Mesenchymal stem cell (in vitro differentiated cells and primary cell): ENCODE measurements at places on chromosomes 6 and 20.

DNA sequence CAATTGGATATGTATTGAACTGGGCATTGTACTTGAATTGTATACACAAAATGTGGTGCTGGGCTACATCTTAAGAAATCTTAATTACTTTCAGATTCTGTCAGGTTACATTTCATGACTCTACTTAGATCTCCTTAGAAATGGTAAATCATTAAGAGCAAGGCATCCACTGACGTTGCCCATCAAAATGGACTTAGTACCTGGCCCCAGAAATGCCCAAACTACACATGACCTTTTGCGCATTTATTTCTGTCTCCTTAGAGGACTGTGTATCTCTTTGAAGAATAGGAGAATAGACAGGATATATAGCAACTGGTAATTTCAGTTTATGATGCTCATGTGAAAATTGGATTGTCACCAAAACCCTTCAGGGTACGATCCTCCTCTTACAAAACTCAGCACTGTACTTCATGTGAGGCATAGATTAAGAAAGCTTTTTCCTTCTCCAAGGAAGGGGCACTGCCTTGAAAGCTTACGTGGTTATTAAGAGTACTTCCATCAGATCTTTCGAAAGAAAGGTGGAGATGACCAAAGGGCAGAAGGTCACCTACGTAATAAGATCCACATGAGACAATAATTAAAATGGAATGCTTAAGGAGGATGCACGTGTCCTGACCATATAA, 61.4 kb upstream of the BMP2 start:
- H3K27me3 ChIP-seq, result no peaks in the 10 kb centered on the region
- H3K36me3 ChIP-seq, result no peaks in the 10 kb centered on the region
- DNase-seq, result no peak

GRCh38 chr6:156791320-156791850, 14.2 kb downstream of the ARID1B start:
- DNase-seq, result peak; percentile 62
- no peaks in the 10 kb centered on the region for H3K27me3 ChIP-seq
- peaks cover 19% of the 10 kb centered on the region for H3K4me1 ChIP-seq
- no peak overlapping the region for H3K27ac ChIP-seq

- H3K4me1 ChIP-seq, result peaks cover 1% of the 10 kb centered on the region
- no peak for DNase-seq
- H3K27ac ChIP-seq, result no peak overlapping the region
- H3K36me3 ChIP-seq, result no peaks in the 10 kb centered on the region
- no peaks in the 10 kb centered on the region for H3K27me3 ChIP-seq
These were observed 487.9 kb upstream of the CITED2 start for GRCh38 chr6:139862311-139862710.

DNA sequence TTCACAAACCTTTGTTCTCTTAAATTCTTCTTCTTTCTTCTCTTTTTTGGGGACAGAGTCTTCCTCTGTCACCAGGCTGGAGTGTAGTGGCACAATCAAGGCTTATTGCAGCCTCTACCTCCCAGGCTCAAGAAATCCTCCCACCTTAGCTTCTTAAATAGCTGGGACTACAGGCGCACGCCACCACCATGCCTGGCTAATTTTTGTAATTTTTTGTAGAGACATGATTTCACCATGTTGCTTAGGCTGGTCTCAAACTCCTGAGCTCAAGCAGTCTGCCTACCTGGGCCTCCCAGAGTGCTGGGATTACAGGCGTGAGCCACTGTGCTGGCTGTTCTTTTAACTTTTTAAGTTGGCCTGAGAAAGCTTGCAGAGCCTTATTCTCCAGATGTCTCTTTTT, 48.0 kb downstream of the NCOA3 start:
- H3K27me3 ChIP-seq, result no peaks in the 10 kb centered on the region
- no peak overlapping the region for H3K4me3 ChIP-seq
- H3K4me1 ChIP-seq, result peaks cover 8% of the 10 kb centered on the region
- no peak overlapping the region for H3K27ac ChIP-seq
- DNase-seq, result no peak
- H3K36me3 ChIP-seq, result no peaks in the 10 kb centered on the region

GRCh38 chr6:54112151-54112650, 958 bp downstream of the MLIP start:
- no peak overlapping the region for H3K27ac ChIP-seq
- H3K36me3 ChIP-seq, result no peaks in the 10 kb centered on the region
- H3K4me3 ChIP-seq, result no peak overlapping the region
- no peaks in the 10 kb centered on the region for H3K27me3 ChIP-seq
- DNase-seq, result no peak

DNA sequence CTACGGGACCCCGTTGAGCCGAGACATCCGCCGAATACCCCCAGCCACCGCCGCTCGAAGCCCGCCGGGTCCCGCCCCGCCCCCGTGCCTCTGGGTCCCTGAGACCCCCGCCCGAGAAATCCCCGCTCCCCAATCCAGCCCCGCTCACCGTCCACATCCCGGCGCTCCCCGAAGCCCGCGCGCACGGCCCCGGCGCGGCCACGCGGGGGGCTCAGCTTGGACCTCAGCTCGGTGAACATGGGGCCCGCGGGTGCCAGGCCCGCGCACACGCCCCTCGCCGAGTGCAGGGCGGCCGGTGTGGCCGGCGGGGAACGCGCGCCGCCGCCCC, 249 bp downstream of the SAMD10 start:
- DNase-seq, result no peak
- H3K27me3 ChIP-seq, result no peaks in the 10 kb centered on the region
- H3K36me3 ChIP-seq, result peaks cover 20% of the 10 kb centered on the region
- peak overlapping the region; percentile 73 for H3K4me3 ChIP-seq
- no peak overlapping the region for H3K27ac ChIP-seq

DNA sequence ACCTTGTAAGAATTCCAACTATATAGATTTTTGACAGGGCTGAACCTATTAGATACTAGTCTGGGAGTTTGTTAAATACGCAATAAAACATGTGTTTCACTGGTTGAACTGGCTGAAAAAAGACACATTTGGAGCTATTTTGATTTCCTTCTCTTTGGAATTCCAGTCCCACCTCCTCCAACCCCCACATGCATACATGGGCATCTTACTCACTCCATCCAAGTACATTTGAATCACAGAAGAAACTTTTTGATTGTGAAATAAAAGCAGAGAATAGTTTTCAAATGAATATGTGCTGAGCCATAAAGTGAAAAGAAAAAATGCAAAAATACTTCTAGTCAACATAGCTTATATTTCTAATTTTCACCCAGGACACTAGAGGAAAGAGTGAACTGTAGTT, 33.9 kb upstream of the STXBP5 start:
- H3K4me3 ChIP-seq, result no peak overlapping the region
- peak; percentile 56 for DNase-seq
- no peak overlapping the region for H3K27ac ChIP-seq
- no peaks in the 10 kb centered on the region for H3K4me1 ChIP-seq

DNA sequence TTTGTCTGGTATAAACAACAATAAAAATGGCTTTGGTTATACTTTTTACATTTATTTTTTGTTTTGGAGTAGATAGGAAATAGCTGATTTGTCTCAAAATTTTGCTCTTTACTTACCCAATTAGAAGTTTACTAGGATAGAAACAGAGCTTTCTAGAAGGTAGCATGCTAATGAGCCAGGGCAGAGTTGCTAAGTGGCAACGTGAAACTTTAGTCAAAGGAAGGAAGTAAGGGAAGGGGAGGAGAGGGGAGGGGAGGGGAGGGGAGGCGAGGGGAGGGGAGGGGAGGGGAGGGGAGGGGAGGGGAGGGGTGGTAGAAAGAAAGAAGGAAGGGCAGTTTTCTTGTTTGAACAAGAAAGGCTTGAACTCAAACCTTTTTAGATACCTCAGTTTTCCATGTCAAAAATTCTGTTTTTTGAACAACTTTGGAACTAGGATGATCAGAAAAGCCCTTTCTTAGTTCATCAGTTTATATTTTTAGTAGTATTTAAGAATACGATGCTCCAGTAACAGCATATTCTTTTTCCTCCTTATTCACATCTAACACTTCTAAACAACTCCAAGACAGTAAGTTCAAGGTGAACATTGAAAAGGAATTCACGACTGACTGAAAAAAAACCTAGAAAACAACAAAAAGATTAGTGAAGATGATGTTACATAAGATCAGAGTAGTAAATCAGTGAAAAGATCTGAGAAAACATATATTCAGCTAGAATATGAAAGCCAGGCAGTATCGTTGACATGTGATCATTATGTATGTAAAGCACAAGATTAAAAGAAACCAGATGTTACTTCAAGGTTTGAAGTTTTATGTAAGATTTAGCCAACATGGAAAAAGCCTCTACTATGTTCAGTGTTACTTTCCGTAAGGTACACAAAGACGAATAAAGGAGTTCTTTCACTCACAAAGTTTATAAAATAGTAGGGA, 263.4 kb downstream of the ARHGAP18 start:
- H3K36me3 ChIP-seq, result no peaks in the 10 kb centered on the region
- no peak for DNase-seq
- H3K27me3 ChIP-seq, result no peaks in the 10 kb centered on the region

DNA sequence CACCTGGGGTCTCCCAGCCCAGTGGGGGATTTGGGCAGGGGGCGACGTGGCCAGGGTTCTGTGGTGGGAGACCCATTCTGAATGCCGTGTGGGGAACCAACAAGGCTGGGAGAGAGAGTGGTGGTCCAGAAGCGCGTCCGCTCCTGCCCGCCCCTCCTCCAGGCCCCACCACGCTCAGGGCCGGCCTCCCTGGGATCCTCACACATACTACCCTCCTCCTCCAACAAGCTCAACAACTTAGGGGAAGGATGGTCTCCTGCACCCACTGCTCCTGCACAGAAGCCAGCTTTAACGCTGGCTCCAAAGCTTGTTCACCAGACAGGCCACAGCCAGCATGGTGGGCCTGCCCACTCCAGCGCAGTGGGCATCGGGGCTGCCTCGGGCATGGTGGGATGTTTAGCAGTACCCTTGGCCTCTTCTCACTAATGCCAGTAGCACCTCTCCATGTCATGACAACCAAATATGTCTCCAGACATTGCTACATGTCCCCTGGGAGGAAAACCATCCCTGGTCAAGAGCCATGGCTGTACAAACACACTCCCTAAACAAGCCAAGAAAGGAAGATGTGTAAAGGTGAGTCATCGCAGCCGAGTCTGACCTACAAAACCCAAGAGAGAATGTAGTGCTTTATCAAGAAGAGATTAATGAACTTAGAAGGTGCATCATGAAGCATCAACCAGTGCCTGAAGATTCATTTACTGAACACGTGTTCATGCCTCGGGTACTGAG, 75.7 kb downstream of the BMP7 start:
- peaks cover 44% of the 10 kb centered on the region for H3K27me3 ChIP-seq
- no peak overlapping the region for H3K4me3 ChIP-seq
- H3K36me3 ChIP-seq, result no peaks in the 10 kb centered on the region
- H3K27ac ChIP-seq, result no peak overlapping the region
- peak; percentile 24 for DNase-seq

DNA sequence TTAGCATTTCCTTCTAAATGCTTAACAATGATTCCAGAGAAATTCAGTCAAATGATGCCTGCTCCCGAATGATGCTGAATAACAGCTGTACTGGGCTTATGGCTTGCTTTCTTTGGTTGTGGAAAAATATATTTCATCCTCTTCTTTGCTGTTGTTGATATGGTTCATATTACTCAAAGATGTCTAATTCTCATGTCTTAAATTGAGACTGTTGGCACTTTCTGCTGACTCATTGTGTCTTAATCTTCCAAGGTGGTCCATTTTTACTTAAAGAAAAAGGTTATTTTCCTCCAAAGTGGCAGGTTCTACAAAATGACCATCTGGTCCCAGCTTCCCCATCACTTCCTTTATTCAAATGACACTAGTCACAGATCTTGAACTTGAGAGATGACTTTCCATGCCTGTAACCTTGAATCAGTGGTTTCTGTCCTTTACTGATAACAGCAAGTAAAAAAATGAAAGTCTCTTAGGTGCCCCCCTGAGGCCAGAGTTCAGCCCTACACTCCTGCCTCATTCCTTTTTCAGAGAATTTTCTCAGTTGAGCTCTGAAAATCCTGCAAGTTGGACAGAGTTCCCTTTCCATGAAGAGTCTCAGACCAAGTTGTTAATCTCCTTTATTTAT, 6.9 kb downstream of the SNAP25 start:
- H3K4me3 ChIP-seq, result no peak overlapping the region
- peaks cover 28% of the 10 kb centered on the region for H3K27me3 ChIP-seq
- H3K4me1 ChIP-seq, result no peaks in the 10 kb centered on the region
- H3K36me3 ChIP-seq, result no peaks in the 10 kb centered on the region
- no peak for DNase-seq
- no peak overlapping the region for H3K27ac ChIP-seq

- H3K4me1 ChIP-seq, result no peaks in the 10 kb centered on the region
- no peak for DNase-seq
- no peaks in the 10 kb centered on the region for H3K36me3 ChIP-seq
- no peak overlapping the region for H3K4me3 ChIP-seq
- H3K27ac ChIP-seq, result no peak overlapping the region
These were observed 158.0 kb downstream of the PHF3 start for GRCh38 chr6:63793465-63794137.

DNA sequence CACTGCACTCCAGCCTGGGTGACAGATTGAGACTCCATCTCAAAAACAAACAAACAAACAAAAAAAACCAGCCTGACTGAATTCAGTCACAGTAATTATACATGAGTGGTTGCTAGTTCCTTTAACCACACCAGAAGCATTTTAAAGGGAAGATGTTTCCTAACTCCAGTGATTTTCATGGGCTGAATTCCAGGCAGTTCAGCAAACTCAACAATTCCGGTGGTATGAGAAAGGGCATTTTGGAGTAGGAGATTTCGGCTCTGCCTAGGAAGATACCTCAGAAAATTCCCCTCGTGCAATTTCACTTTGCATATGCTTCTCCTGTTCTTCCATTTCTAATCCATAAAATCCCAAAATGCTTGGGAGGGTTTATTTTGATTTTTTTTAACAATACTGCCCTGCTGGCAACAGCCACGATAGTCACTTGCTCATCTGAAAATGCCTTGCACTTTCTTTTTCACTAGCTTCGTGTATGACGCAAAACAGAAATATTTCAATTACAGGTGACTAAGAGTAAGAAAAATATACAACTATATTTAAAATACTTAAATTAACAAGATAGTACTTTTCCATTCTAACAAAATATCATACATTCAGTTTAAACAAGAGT, 48.3 kb upstream of the IPCEF1 start:
- no peak overlapping the region for H3K4me3 ChIP-seq
- peaks cover 7% of the 10 kb centered on the region for H3K4me1 ChIP-seq
- H3K36me3 ChIP-seq, result peaks cover 4% of the 10 kb centered on the region
- DNase-seq, result peak; percentile 40

DNA sequence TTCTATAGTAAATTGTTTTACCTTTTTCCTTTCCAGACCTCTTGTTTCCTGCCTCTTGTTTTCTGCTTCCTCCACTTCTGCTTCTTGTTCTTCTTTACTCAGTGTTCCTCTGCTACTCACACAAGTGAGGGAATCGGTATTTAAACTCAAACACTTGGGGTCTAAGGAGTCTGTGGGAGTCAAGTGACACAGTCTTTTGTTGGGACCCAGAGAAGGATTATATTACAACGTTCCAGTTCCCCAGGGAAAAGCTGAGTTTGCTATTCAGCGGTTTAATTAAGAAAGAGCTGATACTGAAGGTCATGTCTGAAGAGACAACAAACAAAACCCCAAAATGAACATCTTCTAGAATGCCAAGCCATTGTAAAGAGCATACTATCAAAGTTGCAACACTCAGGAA, 107.8 kb upstream of the CITED2 start:
- H3K27ac ChIP-seq, result no peak overlapping the region
- H3K27me3 ChIP-seq, result no peaks in the 10 kb centered on the region
- no peak overlapping the region for H3K4me3 ChIP-seq
- DNase-seq, result peak; percentile 45
- H3K4me1 ChIP-seq, result no peaks in the 10 kb centered on the region
- H3K36me3 ChIP-seq, result no peaks in the 10 kb centered on the region

- no peak overlapping the region for H3K4me3 ChIP-seq
- no peaks in the 10 kb centered on the region for H3K4me1 ChIP-seq
- H3K27ac ChIP-seq, result no peak overlapping the region
- DNase-seq, result no peak
- H3K27me3 ChIP-seq, result no peaks in the 10 kb centered on the region
These were observed 148.2 kb downstream of the OPRM1 start for GRCh38 chr6:154187203-154187602.
